ENCODE measurements at places on chromosomes 1 and 21. TPM values are rescaled to one million over a fixed set of nuclear protein-coding genes. Genes with fewer than 3 reads are reported as not detected.

The DIRAS3 gene
- 0.20 TPM for total RNA-seq

The GBP7 gene
- total RNA-seq: 0.20 TPM

The HDGF gene
- 235 TPM for total RNA-seq

The CYP4Z1 gene
- total RNA-seq: not detected

The CC2D1B gene
- total RNA-seq: 19.4 TPM

The ARHGEF2 gene
- 150 TPM for total RNA-seq

- no peaks in the 10 kb centered on the region for H3K27me3 ChIP-seq
- no peak overlapping the region for H3K4me3 ChIP-seq
- H3K36me3 ChIP-seq: no peaks in the 10 kb centered on the region
- no peak overlapping the region for H3K27ac ChIP-seq
- no peaks in the 10 kb centered on the region for H3K4me1 ChIP-seq
Measured at GRCh38 chr1:9843576-9843945, 19.8 kb upstream of the CLSTN1 start.

DNA sequence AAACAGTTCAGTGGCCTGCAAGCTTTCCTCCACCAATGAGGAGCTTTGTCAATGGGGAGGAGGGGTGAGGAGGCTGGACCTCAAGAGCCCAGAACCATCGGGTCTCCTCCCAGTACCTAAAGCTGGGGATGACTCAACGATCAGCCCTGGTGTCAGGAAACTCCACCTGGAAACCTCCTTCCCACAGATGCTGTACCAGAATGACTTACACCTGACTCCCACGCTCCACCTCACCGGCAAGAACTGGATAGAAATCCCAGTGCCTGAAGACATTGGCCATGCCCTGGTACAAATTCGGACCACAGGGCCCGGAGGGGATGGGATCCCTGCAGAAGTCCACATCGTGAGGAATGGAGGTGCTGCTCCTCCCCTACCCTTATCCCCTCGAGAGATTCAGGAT is 11.4 kb downstream of the TMEM81 start:
- H3K27me3 ChIP-seq: no peaks in the 10 kb centered on the region
- no peaks in the 10 kb centered on the region for H3K36me3 ChIP-seq
- H3K27ac ChIP-seq: no peak overlapping the region
- H3K4me1 ChIP-seq: no peaks in the 10 kb centered on the region

- DNase-seq: no peak
- no peaks in the 10 kb centered on the region for H3K4me1 ChIP-seq
- no peak overlapping the region for H3K4me3 ChIP-seq
- no peaks in the 10 kb centered on the region for H3K36me3 ChIP-seq
Measured at GRCh38 chr1:69175053-69175452, 392.7 kb upstream of the LRRC7 start.

DNA sequence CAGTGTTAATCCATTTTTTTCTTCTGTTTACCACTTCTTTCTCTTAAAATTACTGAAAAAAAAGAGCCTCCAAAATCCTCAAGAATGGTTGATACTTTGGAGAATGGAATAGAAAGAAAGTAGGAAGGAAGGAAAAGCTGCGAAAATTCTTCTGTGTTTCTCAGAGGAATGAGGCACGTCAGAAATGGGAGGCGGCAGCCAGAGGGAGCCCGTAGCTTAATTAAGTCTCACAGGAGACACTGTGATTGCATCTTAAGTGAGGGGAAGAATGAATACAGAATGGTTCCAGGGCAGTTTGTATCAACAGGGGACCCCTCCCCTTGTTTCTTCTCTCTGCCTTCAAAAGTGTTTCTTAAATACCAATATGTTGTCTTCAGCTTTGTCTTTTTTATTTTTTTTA is 1099.5 kb downstream of the PLA2G4A start:
- peak; percentile 7 for DNase-seq
- no peak overlapping the region for H3K4me3 ChIP-seq
- H3K27ac ChIP-seq: no peak overlapping the region
- no peaks in the 10 kb centered on the region for H3K36me3 ChIP-seq

GRCh38 chr1:1068517-1069055 is 5.5 kb downstream of the RNF223 start:
- H3K36me3 ChIP-seq: peaks cover 15% of the 10 kb centered on the region
- peak overlapping the region; percentile 30 for H3K27ac ChIP-seq
- peaks cover 2% of the 10 kb centered on the region for H3K27me3 ChIP-seq
- H3K4me3 ChIP-seq: peak overlapping the region; percentile 73
- peaks cover 21% of the 10 kb centered on the region for H3K4me1 ChIP-seq

DNA sequence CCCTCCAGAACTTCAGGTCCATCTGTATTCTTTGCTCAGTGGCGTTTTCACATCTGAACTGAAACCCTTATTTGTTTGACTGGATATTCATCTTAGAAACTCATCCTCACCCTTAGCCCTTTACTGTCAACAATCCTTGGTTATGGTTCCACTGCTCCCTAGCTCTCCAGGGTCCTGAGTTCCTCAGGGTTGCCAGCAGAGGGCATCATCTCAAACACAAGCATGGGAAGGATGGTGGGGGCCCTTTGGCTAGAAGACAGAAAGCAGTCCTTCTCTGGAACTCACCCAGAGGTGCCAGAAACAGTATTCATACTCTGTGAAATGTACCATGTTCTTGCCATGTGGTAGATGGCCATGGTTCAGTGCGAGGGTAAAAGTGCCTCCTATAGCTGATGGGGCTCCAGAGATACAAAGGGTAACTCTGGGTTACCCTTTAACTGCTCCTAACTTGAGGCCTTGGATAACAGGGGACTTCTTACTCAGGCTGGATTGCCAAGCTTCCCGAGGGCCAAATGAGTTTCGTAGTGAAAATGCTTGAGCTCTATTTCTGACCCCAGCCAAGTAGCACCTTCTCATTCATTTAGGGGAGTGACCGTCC is 11.3 kb downstream of the NCSTN start:
- peaks cover 48% of the 10 kb centered on the region for H3K36me3 ChIP-seq
- no peak overlapping the region for H3K4me3 ChIP-seq
- peak; percentile 24 for DNase-seq
- H3K4me1 ChIP-seq: peaks cover 2% of the 10 kb centered on the region
- H3K27me3 ChIP-seq: no peaks in the 10 kb centered on the region

GRCh38 chr1:207077470-207078377 is 10.9 kb upstream of the C4BPB start:
- H3K4me1 ChIP-seq: no peaks in the 10 kb centered on the region
- DNase-seq: peak; percentile 76
- H3K4me3 ChIP-seq: no peak overlapping the region
- H3K27me3 ChIP-seq: no peaks in the 10 kb centered on the region
- no peak overlapping the region for H3K27ac ChIP-seq

DNA sequence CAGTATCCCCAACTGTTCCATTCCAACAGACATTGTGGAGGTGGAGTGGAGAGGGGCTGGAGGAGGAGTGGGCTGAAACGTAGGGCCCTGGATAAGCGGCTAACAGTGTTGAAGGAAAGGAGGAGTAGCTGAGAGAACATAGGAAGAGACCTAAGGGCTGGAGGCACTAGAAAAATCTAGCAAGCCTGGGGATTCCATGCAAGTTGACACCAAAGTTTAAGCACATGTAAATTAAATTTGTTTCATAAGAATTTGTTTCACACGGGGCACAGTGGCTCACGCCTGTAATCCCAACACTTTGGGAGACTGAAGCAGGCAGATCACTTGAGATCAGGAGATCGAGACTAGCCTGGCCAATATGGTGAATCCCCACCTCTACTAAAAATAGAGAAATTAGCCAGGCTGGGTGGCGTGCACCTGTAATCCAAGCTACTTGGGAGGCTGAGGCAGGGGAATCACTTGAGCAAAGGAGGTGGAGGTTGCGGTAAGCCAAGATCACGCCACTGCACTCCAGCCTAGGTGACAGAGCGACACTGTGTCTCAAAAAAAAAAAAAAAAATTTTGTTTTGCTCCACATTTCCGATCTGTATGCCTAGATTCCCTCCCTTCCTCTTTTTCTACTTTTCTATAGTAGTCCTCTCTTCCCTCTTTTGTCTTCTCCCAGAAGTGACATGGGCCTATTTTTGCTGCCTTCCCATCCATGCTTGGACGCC is 530 bp upstream of the CD244 start:
- H3K27me3 ChIP-seq: no peaks in the 10 kb centered on the region
- DNase-seq: no peak
- peaks cover 35% of the 10 kb centered on the region for H3K4me1 ChIP-seq
- no peak overlapping the region for H3K27ac ChIP-seq
- no peaks in the 10 kb centered on the region for H3K36me3 ChIP-seq

DNA sequence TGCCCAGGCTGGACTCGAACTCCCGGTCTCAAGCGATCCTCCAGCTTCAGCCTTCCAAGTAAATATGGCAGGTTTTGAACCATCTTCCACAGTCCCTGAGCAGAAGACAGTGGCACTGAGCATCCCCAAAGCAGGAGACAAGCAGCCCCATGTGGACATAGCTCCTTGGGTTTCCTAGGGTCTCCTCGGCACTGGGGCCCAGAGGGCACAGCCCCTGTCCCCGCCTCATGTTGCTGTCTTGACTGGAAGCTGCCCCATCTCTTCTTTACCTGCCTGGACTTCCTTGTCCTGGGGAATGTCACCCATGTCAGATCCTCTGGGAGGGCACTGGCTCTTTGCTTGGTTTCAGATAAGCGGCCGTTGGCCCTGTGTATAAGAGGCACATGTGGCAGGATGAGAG is 263.7 kb upstream of the RAB4A start:
- DNase-seq: no peak
- no peak overlapping the region for H3K27ac ChIP-seq
- no peaks in the 10 kb centered on the region for H3K36me3 ChIP-seq
- no peaks in the 10 kb centered on the region for H3K4me1 ChIP-seq
- H3K4me3 ChIP-seq: no peak overlapping the region

DNA sequence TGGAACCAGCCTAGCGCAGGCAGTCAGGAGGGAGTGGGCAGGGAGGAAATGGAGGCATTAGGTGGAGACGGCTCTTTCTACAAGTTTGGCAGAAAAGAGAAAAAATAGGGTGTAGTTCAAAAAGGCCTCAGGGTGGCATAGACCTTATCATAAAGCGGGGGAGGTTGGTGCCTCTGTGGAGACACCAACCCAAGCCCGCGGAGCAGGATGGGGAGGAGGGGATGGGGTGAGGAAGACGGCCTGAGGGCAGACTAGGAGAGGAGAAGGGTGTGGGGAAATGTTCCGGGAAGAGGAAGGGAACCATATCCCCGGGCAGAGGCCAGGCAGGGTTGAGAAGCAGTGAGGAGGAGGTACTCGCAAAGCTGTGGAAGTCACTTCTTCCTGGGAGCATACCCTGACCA is 17.4 kb upstream of the SHE start:
- H3K4me1 ChIP-seq: no peaks in the 10 kb centered on the region
- DNase-seq: no peak
- no peak overlapping the region for H3K27ac ChIP-seq
- H3K27me3 ChIP-seq: peaks cover 14% of the 10 kb centered on the region

GRCh38 chr1:51472359-51472758 is 46.7 kb downstream of the EPS15 start:
- peaks cover 15% of the 10 kb centered on the region for H3K4me1 ChIP-seq
- no peaks in the 10 kb centered on the region for H3K27me3 ChIP-seq
- no peak overlapping the region for H3K4me3 ChIP-seq
- DNase-seq: no peak

- DNase-seq: no peak
- peaks cover 95% of the 10 kb centered on the region for H3K4me1 ChIP-seq
- H3K27ac ChIP-seq: no peak overlapping the region
- no peak overlapping the region for H3K4me3 ChIP-seq
- peaks cover 74% of the 10 kb centered on the region for H3K36me3 ChIP-seq
Measured at GRCh38 chr1:66355756-66356155, 178.2 kb upstream of the SGIP1 start.

DNA sequence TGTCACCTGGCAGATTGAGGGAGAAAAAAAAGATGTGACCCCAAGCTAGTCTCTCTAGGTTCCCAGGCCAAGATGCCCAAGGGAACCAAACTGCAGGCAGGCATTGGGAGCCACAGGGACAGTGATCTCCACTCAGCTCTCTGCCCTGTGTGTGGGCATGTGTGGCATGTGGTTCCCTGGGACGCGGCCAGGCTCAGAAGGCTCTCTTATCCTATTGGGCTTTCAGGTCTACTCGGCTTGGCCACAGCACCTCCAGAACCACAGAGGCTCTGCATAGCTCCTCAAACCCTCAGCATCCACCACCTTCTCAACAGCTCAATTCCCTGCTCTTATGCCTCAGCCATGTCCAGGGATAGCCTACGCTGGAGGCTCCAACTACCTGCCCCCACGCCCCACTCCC is 22.0 kb downstream of the IQGAP3 start:
- no peak overlapping the region for H3K27ac ChIP-seq
- no peak for DNase-seq
- no peak overlapping the region for H3K4me3 ChIP-seq
- H3K27me3 ChIP-seq: no peaks in the 10 kb centered on the region
- no peaks in the 10 kb centered on the region for H3K36me3 ChIP-seq

DNA sequence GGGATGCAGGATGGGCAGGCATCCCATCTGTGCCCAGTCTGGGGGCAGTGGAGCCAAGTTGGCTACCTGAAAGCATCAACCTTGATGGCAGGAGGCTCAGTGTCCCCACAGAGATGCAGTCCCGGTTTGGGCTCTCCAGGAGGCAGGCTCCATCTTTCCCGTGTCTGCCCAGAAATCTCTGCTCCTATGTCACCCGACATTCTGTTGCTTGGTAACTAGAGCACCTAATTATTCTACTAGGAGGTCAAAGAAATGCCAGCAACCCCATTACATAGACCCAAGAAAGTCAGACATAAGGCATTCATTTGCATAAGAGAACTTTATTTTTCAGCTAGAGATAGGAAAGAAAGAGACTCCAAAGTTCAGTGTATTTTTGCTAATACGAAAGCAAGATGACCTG is 100.3 kb upstream of the BACE2 start:
- H3K4me3 ChIP-seq: no peak overlapping the region
- no peaks in the 10 kb centered on the region for H3K36me3 ChIP-seq
- no peak overlapping the region for H3K27ac ChIP-seq
- peaks cover 8% of the 10 kb centered on the region for H3K4me1 ChIP-seq
- no peak for DNase-seq

DNA sequence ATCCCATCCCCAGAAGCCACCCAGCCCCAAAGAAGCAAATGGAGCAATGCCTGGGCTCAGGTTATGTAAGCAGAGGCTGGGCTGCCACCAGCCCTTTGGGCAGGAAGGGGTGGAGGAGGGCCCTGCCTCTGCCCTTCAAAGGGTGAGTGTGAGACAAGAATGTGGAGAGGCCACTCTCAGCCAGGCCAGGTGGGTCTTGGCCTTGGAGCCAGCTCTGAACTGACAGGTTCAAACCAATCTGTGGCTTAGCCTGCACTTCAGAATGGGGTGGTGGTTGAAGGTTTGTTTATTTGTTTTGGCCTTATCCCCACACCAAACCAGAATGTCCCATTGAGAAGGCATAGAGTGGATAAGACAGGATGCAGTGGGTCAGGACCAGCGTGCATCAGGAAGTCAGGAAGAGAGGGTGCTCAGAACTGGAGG is 29.8 kb downstream of the C1orf116 start:
- peaks cover 3% of the 10 kb centered on the region for H3K27me3 ChIP-seq
- no peak overlapping the region for H3K27ac ChIP-seq
- no peaks in the 10 kb centered on the region for H3K36me3 ChIP-seq
- H3K4me1 ChIP-seq: no peaks in the 10 kb centered on the region
- DNase-seq: no peak

GRCh38 chr1:92804721-92805201 is 19.9 kb upstream of the EVI5 start:
- H3K36me3 ChIP-seq: no peaks in the 10 kb centered on the region
- H3K4me3 ChIP-seq: no peak overlapping the region
- peaks cover 2% of the 10 kb centered on the region for H3K4me1 ChIP-seq
- H3K27ac ChIP-seq: no peak overlapping the region
- peak; percentile 18 for DNase-seq

Measured in activated CD8-positive, alpha-beta T cell treated with anti-CD3 and anti-CD28 coated beads for 36 hours (primary cell).